ENCODE measurements at places on chromosomes 6 and 20.
A peak's percentile ranks its signal among the peaks of the same experiment; 100 is the strongest.

- no peak for DNase-seq
Observed at GRCh38 chr20:10332656-10333415, 101.2 kb downstream of the MKKS start.

- DNase-seq = no peak
Observed at GRCh38 chr6:25452031-25452430, 172.9 kb downstream of the CARMIL1 start.

DNA sequence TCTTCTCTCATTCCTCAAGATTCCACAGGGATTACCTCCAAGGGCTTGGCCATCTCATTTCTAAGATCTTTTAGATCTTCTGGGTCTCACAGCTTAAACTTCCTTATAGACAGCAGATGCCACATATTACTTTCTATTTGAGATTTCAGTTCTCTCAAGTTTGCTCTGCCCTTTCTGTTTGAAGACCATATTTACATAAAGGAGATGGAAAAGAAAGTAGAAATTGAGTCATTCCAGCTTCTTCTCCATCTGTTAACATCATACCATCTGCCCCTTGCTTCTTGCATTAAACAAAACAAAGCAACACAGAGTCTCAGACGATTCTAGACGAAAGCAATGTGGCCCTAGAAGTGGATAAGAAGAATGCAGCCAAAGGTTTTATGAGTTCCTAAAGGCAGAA, 203.4 kb downstream of the TTLL2 start:
- no peak for DNase-seq

- no peak for DNase-seq
Observed at GRCh38 chr6:30544666-30545272, 11.5 kb downstream of the GNL1 start.

DNA sequence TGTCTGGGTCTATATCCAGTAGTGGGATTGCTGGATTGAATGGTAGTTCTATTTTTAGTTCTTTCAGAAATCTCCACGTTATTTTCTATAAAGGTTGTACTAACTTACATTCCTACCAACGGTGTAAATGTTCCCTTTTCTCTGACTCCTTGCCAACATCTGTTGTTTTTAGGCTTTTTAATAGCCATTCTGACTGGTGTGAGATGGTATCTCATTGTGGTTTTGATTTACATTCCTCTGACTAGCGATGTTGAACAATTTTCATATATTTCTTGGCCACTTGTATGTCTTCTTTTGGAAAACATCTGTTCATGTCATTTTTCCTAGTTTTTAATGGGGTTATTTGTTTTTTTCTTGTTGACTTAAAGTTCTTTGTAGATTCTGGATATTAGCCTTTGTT, 99.3 kb downstream of the BMP2 start:
- DNase-seq = no peak

GRCh38 chr20:19723051-19723450, 35.0 kb upstream of the RIN2 start:
- DNase-seq = no peak

- no peak for DNase-seq
Observed at GRCh38 chr6:133814797-133815196, 74.1 kb upstream of the TCF21 start.

GRCh38 chr20:57147185-57147584, 119.3 kb downstream of the BMP7 start:
- no peak for DNase-seq

- peak; percentile 10 for DNase-seq
Observed at GRCh38 chr6:169961772-169962561, 210.5 kb downstream of the ERMARD start.

DNA sequence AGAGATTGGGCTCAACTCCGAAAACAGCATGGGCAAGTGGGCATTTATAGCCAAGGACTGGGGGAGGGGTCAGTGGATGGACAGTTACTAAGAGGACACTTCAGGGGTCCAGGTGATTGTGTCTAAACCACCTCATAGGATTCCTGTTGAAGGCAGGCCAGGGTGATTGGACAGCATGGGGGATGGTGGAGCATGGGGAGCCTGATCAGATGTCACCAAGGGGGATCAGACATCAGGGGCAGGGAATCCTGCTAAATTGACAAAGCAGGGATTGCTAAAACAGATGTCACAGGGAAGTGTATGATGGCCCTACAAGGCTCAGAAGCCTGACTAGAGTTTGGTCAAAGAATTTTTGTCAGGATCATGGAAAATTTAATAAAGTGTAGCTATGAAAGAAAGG, 2.4 kb upstream of the PYGB start:
- no peak for DNase-seq

DNA sequence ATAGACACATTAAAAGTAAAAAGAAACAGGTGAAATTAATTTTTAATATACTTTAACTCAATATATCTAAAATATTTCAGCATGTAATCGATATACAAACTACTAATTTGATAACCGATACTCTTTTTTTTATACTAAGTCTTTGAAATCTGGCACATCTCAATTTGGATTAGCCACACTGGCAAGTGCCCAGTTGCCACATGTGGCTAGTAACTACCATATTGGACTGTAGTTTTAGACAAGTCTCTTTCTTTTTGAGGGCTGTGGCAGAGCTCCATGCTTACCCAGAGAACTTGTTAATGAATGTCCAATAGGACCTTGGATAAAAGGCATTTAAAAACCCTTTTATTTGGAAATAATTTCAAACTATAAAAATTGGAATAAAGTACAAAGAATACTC, 17.8 kb downstream of the TULP4 start:
- no peak for DNase-seq

- no peak for DNase-seq
Observed at GRCh38 chr6:140462453-140463311, 1088.2 kb upstream of the CITED2 start.

DNA sequence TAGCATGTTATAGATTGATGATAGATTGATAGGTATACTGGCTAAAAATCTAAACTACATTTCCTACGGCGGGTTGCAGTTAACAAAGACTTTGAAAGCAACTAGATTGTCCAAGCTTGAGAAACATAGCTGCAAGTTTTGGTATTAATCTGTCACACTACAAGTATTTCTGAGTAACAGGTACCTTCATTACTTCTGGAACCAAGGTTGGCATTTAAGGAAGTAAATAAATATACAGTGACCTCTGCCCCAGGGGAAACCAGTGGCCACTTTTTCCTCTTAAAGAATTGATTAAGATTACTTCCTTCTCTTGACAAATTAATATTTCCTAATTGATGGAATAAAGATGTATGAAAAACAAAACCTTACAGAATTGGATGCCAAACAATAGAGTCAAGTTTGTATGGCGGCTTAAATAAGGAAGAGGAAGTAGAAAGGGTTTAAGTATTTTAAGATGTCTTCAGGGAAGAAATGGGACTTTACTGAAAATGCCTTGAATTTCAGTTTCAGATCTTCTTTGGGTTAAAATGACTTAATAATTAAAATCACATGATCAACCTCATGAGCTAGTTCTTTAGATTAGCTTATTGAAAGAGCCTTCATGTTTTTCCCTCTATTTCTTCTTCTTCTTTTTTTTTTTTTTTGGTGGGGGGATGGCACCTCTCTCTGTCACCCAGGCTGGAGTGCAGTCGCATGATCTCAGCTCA, 132.8 kb downstream of the DOK5 start:
- no peak for DNase-seq

- DNase-seq = no peak
Observed at GRCh38 chr6:74420221-74420620, 724.2 kb downstream of the CD109 start.

- DNase-seq = no peak
Observed at GRCh38 chr6:27684264-27685211, 211.6 kb upstream of the ZNF184 start.

DNA sequence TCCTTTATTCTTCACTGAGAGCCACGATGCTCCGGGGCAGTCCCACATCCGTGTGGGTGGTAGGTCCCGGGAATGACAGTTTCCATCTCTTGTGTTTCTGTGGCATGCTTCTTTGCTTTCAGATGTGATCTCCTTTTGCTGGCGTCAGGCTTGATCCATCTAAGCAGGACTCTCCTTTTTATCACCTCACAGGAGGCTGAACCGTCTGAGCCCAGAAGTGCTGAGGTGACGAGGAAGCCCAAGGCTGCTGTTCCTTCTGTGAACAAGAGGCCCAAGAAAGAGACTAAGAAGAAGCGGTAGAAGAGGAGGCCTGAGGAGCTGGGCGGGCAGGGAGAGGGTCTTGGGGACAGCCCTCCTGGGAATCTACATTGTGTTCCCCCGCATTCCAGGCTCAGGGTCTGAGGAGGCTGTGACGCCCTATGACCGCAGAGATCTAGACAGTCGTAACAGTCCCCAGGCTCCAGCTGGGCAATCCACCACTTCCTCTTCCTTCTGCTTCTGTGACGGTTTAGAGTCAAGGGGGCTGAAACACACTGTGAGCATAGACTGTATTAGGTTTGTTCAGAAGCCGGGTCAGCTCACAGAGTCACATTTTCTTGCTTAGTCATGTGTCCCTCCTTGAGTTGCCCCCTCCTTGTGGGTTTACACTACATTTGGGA, 26.8 kb downstream of the MANBAL start:
- DNase-seq = no peak

GRCh38 chr20:54657268-54657826, 182.0 kb downstream of the DOK5 start:
- no peak for DNase-seq

- DNase-seq = no peak
Observed at GRCh38 chr6:91464201-91464600, 877.3 kb upstream of the MAP3K7 start.

- no peak for DNase-seq
Observed at GRCh38 chr6:122714059-122714458, 65.5 kb upstream of the FABP7 start.

Data from gastrocnemius medialis (tissue), 4 donors.